Fibroblast of skin of back (primary cell): ENCODE measurements at places on chromosomes 1 and 21.

- peak; percentile 53 for DNase-seq
These were observed 500 bp downstream of the EPHA10 start for GRCh38 chr1:37764414-37764825.

- peak; percentile 18 for DNase-seq
These were observed 20.7 kb upstream of the LAX1 start for GRCh38 chr1:203744075-203744972.

GRCh38 chr1:85406887-85407533, 57.9 kb downstream of the DDAH1 start:
- peak; percentile 91 for DNase-seq

DNA sequence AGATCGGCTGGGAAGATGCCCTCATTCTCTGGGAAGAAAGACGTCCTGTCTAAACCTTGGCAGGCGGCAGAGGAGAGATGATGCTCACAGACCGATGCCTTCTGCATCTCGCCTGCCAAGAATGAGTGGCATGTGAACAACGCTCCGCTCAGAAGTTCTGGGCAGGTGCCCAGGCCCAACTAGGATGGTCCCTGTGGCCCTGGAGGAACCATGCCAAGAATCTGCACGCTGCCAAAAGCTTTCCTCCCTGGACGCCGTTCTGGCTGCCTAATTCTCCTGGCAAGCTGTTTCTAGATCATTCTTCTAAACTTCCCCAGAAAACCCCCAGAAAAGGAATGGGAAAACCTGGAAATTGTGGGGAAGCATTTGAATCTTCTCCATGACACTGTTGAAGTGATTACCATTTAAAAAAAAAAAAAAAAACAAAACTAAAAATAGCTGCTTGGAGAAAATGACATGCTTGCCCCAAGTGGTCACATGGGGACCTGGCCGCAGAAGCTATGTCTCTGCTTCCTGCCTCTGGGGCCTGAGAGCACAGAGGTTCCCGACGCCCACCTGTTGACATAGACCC, 440.9 kb downstream of the PRDM2 start:
- no peak for DNase-seq
